ENCODE measurements at places on chromosomes 6 and 20. TPM values are rescaled to one million over a fixed set of nuclear protein-coding genes. Genes with fewer than 3 reads are reported as not detected.

MYLK2 gene
- total RNA-seq: not detected

- no peak overlapping the region for H3K4me3 ChIP-seq
- no peaks in the 10 kb centered on the region for H3K27me3 ChIP-seq
- peak overlapping the region; percentile 23 for H3K27ac ChIP-seq
- H3K36me3 ChIP-seq: no peaks in the 10 kb centered on the region
Observed at GRCh38 chr6:163264662-163265035, 149.9 kb upstream of the QKI start.

CD24 gene
- total RNA-seq: 0.66 TPM

XKR7 gene
- not detected for total RNA-seq

DNA sequence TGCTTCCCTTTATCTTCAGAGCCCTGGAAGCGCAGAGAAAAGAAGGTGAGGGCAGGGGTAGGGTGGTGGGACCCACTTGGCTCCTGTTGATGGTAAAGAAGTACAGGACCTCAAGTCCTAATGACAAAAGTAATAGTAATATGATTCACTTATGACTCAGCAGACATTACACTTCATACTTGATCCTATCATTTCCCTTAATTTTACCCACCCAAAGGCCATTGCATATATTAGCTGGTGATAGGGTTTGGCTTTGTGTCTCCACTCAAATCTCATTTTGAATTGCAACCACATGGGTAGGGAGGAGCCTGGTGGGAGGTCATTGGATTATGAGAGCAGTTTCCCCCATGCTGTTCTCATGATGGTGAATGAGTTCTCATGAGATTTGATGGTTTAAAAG is 880.7 kb downstream of the KIF16B start:
- no peaks in the 10 kb centered on the region for H3K36me3 ChIP-seq
- H3K27ac ChIP-seq: no peak overlapping the region
- no peak for DNase-seq

GRCh38 chr6:15505463-15505918 is 157.3 kb downstream of the DTNBP1 start:
- peaks cover 53% of the 10 kb centered on the region for H3K4me1 ChIP-seq
- peak overlapping the region; percentile 37 for H3K27ac ChIP-seq
- DNase-seq: no peak
- H3K27me3 ChIP-seq: no peaks in the 10 kb centered on the region
- H3K36me3 ChIP-seq: peaks cover 50% of the 10 kb centered on the region

GRCh38 chr6:99130897-99131873 is 183.4 kb upstream of the FBXL4 start:
- H3K4me1 ChIP-seq: no peaks in the 10 kb centered on the region
- H3K36me3 ChIP-seq: no peaks in the 10 kb centered on the region
- no peak overlapping the region for H3K4me3 ChIP-seq
- H3K27me3 ChIP-seq: no peaks in the 10 kb centered on the region
